CD4-positive, alpha-beta T cell treated with Interleukin-17A for 4 hours (primary cell): ENCODE measurements at places on chromosomes 2 and 18.

DNA sequence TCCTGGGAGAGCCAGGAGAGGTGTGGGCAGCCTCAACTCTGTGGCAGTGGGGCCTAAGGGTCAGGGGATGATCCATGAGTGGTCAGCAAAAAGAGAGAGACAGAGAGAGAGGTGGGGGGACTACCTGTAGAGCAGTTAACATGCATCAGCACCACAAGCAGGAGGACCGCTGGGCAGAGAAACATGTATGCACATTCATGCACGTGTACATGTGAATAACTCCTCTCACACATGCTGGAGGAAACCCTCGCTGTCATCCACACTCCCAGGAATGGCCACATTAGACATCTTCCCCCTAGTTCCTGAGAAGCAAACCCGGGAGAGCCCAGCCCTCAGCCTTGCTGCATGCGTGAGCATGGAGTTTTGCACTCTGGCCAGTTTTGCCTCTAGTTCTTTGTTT lies 166.1 kb downstream of the SMAD7 start:
- DNase-seq: no peak

- DNase-seq: no peak
Measured at GRCh38 chr2:67660871-67661270, 263.7 kb downstream of the ETAA1 start.

- DNase-seq: no peak
Measured at GRCh38 chr2:138020432-138020831, 56.2 kb downstream of the HNMT start.

DNA sequence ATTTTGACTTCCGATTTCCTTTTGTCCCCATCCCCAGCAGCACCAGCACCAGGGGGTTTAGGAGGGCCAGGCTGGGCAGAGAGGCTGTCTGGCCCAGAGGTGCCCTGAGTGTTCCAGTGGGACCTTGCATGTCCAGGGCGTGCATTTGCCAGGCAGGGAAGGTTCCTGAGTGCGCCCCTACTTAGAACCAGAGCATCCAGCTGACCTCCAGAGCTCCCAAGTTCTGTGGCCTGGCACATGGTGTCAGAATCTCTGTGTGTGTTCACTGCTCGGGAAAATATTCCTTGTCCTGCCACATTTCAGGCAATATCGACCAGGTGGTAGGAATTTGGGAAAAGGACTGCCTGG lies 5.5 kb downstream of the SIX3 start:
- DNase-seq: no peak

DNA sequence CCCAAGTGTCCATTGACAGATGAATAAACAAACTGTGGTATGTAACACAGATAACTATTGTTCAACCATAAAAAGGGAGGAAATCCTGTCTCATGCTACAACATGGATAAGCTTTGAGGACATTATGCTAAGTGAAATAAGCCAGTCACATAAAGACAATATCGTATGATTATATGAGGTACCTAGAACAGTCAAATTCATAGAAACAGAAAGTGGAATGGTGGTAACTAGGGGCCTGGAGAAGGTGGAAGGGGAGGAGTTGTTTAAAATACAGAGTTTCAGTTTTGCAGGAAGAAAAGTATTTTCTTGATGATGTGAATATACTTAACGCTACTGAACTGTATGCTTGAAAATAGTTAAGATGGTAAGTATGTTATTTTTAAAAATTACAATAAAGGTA lies 304.6 kb upstream of the CXCR4 start:
- DNase-seq: no peak

GRCh38 chr2:207357216-207357615 lies 172.5 kb upstream of the CREB1 start:
- no peak for DNase-seq

DNA sequence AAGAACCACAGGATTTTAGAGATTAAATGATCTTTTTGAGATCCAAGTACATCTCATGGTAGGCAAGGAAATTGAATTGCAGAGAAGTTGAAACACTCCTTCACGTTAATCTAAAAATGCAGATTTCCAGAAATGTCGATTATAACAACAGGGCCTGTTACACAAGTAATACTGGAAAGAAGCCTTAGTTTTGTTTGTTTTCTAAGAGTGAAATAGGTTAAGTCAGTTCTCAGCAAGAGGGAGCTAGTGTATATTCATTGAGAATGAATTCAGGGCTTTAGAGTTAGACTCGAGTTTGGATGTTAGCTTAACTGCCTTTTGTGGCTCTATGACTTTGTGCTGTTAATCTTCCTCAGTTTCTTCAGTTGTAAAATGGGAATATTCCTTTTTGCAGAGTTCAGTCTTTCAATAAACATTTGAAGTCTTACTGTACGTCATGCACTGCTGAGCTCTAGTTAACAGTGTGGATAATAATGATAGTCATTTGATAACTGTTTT lies 926 bp downstream of the NDUFV2 start:
- no peak for DNase-seq

- DNase-seq: no peak
Measured at GRCh38 chr2:12613137-12613835, 103.5 kb upstream of the TRIB2 start.

- no peak for DNase-seq
Measured at GRCh38 chr2:11396467-11397445, 52.3 kb upstream of the ROCK2 start.

- no peak for DNase-seq
Measured at GRCh38 chr2:194443926-194444325, 1213.1 kb upstream of the SLC39A10 start.

DNA sequence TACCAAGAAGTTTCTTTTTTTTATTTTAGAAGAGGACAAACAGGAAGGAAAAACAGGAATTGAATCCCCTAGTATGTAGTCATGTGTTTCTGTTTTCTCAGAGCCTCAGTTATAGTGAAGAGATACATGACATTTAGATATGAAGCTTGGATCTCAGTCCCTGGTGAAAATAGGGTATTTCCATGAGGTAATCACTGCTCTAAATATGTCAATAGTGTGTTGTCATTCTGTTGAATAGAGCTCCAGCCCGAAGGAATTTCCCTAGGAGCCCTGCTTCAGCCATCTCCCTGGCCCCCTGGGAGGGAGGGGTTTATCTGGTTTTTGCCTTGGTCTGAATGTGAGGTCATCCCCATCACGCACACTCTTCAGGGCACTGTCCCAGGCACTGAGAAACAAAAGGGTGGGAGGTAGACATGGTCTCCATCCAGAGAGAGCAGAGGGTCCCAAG lies 47.1 kb upstream of the REL start:
- no peak for DNase-seq

DNA sequence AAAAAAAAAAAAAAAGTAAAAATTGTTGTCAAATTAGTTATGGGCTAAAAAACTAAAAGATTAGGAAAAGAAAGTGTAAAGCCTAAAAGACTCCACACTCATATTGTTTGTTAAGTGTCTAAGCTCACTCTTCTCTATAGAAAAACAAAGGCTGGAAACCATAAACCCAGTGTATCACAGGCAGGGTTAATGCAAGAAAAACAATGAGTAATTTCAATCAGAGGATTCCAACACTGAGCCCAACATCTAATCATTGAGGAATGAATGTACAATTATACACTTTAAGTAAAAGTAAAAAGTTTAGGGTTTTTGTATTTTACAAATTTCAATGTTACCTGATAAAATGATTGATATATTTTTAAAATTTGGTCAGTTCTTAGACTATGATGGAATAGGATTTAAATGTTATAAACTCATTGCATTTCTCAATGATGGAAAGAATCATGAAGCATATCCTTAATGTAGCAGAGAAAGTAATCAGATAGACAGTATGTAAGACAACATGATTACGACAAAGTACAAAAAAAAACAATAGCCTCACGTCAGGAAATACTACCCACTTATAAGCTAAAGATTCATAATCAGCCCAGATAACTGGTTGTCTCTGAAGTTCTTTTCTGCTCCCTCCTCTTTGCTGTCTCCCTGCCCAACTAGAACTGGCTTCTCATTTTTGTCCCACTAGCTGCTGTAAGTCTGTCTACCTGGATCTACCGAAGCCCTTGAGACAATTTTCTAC lies 44.5 kb upstream of the SP3 start:
- DNase-seq: no peak

DNA sequence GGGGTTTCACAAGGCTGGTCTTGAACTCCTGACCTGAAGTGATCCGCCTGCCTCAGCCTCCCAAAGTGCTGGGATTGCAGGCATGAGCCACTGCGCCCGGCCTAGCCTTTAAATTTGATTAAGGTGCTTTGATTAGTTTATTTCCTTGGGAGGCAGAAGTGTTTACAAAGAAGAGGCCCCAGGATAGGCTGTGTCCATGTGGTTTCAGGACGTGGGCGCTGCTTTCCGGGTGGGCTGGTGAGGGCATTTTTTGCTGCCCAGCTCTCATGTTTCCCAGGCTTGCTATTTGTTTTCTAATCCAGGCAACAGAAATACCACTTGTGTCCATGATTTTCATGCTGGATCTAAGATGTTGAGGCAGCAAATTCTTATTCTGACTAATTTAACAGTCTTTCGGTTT lies 124.2 kb downstream of the SH3RF3 start:
- no peak for DNase-seq

DNA sequence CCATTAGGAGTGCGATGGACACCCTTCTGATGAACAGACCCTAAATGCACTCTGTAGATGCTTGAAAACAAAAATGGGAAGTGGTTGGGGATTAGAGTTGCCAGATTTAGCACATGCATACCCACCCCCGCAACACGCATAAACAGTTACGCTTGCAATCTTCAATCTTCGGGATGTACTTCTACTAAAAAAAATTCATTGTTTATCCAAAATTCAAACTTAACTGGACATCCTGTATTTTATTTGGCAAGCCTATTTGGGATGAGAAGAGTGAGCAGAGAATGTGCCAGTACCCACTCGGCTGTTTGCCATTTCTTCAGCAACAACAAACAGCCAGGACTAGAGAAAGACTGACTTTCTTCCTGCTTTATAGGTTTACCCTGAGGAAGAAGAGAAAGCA lies 18.4 kb downstream of the KIAA2012 start:
- DNase-seq: no peak

DNA sequence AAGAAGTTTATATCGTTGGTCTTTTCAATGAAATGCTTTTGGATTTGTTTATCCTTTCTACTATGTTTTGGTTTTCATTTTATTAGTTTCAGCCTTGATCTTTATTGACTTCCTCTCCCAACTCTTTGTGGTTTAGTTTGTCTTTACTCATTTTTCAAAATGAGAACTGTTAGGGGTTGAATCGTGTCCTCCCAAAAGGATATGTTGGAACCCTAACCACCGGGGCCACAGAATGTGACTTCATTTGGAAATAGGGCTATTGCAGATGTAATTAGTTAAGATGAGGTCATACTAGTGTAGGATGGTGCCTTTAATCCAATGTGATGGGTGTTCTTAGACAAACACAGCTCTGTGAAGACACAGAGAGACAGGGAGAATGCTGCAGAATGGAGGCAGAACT lies 60.4 kb upstream of the IL1R2 start:
- no peak for DNase-seq

GRCh38 chr2:129892360-129892759 lies 87.1 kb upstream of the RAB6C start:
- DNase-seq: no peak

- DNase-seq: no peak
Measured at GRCh38 chr18:2236232-2236631, 335.1 kb downstream of the METTL4 start.

DNA sequence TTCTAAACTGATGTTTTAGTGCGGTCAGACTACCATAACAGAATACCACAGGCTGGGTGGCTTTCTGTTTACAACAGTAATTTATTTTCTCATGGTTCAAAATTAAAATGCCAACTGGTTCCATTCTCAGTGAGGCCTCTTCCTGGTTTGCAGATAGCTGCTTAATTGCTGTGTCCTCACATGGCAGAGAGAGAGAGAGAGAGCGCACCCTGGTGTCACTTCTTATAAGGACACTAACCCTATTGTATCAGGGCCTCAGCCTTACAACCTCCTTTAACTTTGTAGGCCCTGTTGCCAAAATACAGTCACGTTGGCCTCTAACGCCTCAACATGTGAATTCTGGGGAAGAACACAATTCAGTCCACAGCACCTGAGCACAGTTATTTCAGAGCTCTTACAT lies 37.5 kb upstream of the ZNF385B start:
- no peak for DNase-seq

GRCh38 chr2:60515721-60516226 lies 37.7 kb downstream of the BCL11A start:
- no peak for DNase-seq

- DNase-seq: no peak
Measured at GRCh38 chr2:222776792-222777191, 84.0 kb upstream of the ACSL3 start.

GRCh38 chr2:185433824-185434223 lies 304.8 kb upstream of the FSIP2 start:
- no peak for DNase-seq

GRCh38 chr18:75625966-75626365 lies 198.5 kb upstream of the SMIM21 start:
- no peak for DNase-seq

- peak; percentile 55 for DNase-seq
Measured at GRCh38 chr2:31170071-31170698, 31.9 kb upstream of the GALNT14 start.

- no peak for DNase-seq
Measured at GRCh38 chr18:63234841-63235240, 84.7 kb downstream of the BCL2 start.

DNA sequence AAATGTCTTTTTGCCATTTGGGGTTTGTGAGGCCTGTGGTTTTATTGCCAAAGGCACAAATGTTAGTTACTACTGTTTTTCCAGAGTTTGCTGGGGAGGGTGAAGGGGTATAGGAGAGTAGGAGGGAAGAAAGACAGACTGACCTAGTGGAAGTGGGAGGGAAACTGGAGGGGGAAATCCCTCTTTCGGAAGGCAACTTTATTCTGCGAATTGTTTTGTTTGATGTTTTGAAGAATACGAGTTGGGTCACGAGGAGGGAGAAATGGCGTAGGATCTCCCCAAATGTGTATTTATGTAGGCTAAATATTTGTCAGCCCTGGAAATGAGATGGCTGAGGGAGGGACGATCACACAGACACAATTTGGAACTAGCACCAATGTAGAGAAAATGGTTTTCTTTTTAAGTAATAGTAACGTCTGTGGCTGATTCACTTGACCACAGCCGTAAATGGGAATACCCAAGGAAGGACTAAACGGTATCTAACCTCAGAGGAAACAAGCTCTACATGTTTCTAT lies 172.3 kb downstream of the ICOS start:
- DNase-seq: no peak

DNA sequence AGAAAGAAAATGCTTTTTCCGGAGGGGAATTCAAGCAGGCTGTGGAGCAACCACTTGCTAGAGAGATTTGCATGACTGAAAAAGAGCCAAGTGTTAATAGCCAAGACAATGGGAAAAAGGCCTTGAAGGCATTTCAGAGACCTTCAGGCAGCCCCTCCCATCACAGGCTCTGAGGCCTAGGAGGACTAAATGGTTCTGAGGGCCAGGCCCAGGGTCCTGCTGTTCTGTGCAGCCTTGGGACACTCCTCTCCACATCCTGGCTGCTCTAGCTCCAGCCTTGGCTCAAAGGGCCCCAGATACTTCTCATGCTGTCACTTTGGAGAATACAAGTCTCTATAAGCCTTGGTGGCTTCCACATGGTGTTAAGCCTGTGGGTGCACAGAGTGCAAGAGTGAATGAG lies 81.8 kb downstream of the B3GNT2 start:
- DNase-seq: no peak

- DNase-seq: no peak
Measured at GRCh38 chr2:144140891-144141290, 379.0 kb downstream of the ZEB2 start.

- DNase-seq: no peak
Measured at GRCh38 chr2:200335657-200336056, 29.2 kb downstream of the SPATS2L start.

GRCh38 chr2:24543252-24543651 lies 52.2 kb downstream of the NCOA1 start:
- no peak for DNase-seq
